ENCODE measurements at places on chromosomes 13 and 19.

GRCh38 chr19:52369559-52370340 is at the start of gene ZNF880:
ZNF880 (plus strand) TSS chr19:52369923; CDS start chr19:52369966, 43 bp downstream.
- DNase-seq, result peak; percentile 45

- no peak for DNase-seq
These were observed 8.0 kb downstream of the ARHGEF1 start for GRCh38 chr19:41890936-41891335.

- DNase-seq, result no peak
These were observed 32.4 kb downstream of the GJA3 start for GRCh38 chr13:20128459-20128931.

DNA sequence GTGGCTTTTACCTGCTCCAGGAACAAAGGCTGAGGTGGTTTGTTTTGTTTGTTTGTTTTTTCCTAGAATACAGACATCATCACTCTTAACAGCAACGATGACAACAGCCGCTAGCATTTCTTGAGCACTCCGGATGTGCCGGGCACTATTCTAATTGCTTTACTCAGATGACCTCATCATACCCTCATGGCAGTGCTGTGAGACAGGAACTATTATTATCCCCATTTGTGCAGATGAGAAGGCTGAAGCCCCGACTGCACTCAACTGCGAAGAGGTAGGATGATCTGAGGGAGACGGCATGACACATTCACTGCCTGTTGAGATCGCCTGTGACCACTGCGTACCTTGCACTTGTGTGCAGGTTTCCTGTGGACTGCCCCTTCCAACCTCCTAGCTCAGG is 66.5 kb downstream of the CCDC70 start:
- DNase-seq, result no peak

GRCh38 chr19:46470376-46470775 is 987 bp downstream of the PNMA8A start:
- DNase-seq, result no peak
